ENCODE measurements at places on chromosomes 7 and 10. TPM values are rescaled to one million over a fixed set of nuclear protein-coding genes. Genes with fewer than 3 reads are reported as not detected.

DNA sequence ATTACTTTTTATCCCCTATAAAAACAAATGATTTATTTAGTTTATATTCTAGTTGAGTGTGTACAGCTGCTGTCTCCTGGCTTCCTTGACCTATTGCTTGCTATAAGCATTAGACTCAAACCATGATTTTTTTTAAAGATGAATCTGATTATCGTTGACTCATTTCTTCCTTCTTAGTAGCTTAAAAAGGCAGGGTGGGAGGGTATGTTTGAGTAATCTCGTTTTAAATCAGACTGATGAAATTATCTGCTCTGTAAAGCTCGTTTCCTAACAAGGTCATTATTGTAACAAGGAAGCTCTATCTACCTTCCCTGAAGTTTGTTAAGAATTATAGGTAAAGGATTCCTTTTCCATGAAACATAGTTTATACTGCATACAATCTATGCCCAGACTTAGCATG is 276.3 kb upstream of the KCND2 start:
- no peak for DNase-seq

DNA sequence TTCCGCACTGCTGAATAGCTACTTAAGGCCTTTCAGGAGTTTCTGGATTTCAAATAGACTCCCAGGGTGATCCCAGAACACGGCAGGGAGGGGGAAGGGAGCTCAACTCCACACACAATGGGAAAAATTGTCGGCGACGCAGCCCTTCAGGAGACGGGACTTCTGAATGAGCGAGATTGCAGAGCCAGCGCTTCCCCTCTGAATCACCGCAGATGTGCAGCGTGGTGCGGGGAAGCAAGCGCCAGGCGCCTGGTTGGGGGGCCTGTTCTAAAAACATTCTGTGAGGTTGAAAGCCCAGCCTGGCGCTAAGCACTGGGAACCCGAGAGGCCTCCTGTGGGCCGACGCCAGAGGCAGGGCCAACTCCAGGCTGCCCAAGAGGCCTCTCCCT is 163.3 kb downstream of the MAD1L1 start:
- DNase-seq, result peak; percentile 44

GRCh38 chr10:78870458-78870857 is 198.3 kb upstream of the ZMIZ1 start:
- DNase-seq, result no peak

GRCh38 chr10:5774987-5775620 is 38.1 kb downstream of the GDI2 start:
- DNase-seq, result no peak

- no peak for DNase-seq
Observed at GRCh38 chr10:102233997-102234396, 7.3 kb downstream of the PITX3 start.

DNA sequence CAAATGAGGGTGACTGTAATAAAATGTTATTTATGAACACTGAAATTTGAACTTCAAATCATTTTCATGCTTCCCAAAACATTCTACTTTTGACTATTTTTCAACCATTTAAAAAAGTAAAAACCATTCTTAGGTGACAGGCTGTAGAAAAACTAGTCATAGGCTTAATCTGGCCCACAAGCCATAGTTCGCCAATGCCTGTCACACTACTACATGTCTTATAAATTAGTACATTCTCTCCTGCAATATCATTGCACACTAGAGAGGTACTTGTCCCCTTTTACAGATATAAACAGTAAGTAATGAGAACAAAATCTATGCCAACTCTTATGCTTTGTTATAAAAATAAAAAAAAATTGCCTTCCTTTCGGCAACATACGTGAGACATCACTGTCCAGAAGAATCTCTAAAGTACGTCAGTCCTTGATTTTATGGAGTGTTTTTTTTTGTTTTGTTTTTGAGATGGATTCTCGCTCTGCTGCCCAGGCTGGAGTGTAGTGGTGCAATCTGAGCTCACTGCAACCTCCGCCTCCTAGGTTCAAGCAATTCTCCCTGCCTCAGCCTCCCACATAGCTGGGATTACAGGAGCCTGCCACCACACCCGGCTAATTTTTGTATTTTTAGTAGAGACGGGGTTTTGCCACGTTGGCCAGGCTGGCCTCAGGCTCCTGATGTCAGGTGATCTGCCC is 23.2 kb downstream of the UPF2 start:
- DNase-seq, result peak; percentile 10

DNA sequence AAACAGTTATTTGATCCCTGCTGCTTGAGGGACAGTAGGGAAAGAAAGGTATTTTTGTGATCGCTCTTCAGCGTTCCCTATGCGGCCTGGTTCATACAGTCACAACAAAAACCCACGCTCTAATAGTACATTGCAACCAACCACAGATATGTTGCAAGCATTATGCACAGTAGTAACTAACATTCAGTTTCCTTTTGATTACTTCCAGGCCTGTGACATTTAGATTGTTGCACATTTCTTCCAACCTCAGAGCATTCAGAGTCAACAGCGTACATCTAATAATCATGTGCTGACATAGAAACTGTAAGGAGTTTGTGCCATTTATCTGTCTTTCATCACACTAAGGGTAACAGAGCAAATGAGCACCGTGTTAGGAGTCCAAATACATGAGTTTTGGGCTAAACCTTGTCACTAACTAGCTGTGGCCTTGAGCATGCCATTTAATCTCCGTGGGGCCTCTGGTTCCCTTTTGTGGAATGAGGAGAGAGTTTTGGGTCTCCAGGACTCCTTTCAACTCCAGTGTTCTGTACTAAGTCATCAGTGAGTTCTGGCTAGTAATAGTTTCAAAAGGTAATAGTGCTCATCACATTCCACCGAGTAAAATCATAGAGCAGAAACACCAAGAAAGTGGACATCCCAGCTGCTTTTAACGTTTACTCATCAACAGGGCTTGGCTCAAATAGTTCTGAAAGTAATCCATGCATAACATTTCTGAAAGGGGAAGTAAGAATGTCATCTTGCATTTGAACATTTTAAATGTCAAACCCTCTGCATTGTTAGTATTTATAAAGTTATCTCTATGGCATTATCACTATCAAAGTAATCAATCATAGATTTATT is 99.0 kb upstream of the FZD1 start:
- peak; percentile 93 for DNase-seq

GRCh38 chr7:44309271-44310091 is 15.9 kb downstream of the CAMK2B start:
- peak; percentile 88 for DNase-seq

GRCh38 chr10:11345224-11346054 is 266.0 kb downstream of the USP6NL start:
- peak; percentile 21 for DNase-seq

DNA sequence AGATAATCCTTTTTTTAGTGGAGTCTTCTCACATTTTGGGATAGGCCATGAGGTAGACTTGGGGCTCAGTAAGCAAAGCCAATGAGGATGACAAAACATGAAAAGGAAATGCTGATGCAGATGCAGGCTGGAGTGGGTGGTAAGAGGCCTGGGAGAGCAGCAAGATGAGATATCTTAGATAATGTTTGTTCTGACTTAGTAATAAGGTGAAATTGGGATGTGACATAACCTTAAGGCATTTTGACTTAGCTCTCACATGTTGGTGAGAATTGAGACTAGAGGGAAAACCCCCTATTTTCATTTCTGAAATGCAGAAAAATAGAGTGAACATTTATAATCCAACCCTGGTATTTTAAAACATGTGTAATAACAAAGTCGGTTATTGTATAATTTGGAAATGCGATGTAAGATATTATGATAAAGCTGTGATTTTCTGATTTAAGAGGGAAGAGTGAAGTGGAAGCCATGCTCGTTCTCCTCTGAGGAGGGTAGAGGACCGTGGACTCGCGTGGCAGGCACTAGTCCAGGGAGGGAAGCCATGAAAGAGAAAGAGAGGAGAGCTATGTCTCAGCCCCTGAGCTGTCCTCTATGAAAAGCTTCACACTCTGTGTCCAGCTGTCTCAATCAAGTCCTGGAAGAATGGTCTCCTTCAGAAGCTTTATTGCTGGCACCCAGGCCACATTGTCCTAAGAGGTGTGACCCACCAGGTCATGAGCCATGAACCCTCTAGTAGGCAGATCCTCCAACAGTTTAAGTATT is 57.3 kb downstream of the ST7 start:
- peak; percentile 67 for DNase-seq

GRCh38 chr7:31811650-31812461 is 124.8 kb downstream of the PPP1R17 start:
- DNase-seq, result peak; percentile 89

DNA sequence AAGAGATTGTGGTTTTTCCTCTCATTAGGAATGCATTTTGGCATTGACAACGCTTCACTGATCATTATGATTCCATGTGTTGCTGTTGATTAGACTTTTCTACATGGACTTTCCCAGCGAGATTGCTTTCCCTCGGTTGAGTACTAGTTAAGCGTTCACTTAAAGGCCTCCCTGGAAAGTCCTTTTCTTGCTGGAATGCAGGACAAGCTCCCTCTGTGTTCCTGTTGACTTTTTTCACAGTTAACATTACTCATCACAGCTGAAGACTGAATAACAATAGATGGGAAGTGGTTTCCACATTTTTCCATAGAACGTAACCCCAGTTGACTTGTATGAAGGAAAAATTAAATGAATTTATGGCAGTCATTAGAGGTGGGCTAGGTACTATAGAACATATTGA is 2.6 kb upstream of the CAV1 start:
- peak; percentile 83 for DNase-seq

DNA sequence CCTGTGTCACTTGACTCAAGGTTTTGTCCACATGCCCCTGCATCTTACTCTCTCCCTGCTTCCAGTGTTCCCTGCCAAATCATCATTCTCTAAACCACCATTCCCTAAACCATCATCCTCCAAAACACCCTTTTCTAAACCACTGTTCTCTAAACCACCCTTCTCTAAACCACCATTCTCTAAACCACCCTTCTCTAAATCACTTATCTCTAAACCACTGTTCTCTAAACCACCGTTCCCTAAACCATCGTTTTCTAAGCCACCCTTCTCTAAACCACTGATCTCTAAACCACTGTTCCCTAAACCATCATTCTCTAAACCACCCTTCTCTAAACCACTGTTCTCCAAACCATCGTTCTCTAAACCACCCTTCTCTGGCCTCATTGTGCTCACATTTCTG is 142.1 kb downstream of the CXCL12 start:
- DNase-seq, result no peak

GRCh38 chr7:128933180-128933891 is 4.4 kb upstream of the IRF5 start:
- DNase-seq, result no peak

- peak; percentile 61 for DNase-seq
Observed at GRCh38 chr7:102883098-102883860, 29.5 kb upstream of the LRRC17 start.

Gene PLXDC2
- polyA plus RNA-seq, result 0.81 TPM

Gene MCU
- 34.0 TPM for polyA plus RNA-seq

Gene ELMO1
- polyA plus RNA-seq, result not detected

Gene SPDYE5
- 0.38 TPM for polyA plus RNA-seq

Gene ZNF503
- 15.7 TPM for polyA plus RNA-seq

Gene TMEM196
- not detected for polyA plus RNA-seq

Gene HECW1
- polyA plus RNA-seq, result 2.0 TPM
